ENCODE measurements at places on chromosomes 13 and 19. TPM values are rescaled to one million over a fixed set of nuclear protein-coding genes. Genes with fewer than 3 reads are reported as not detected.

DNA sequence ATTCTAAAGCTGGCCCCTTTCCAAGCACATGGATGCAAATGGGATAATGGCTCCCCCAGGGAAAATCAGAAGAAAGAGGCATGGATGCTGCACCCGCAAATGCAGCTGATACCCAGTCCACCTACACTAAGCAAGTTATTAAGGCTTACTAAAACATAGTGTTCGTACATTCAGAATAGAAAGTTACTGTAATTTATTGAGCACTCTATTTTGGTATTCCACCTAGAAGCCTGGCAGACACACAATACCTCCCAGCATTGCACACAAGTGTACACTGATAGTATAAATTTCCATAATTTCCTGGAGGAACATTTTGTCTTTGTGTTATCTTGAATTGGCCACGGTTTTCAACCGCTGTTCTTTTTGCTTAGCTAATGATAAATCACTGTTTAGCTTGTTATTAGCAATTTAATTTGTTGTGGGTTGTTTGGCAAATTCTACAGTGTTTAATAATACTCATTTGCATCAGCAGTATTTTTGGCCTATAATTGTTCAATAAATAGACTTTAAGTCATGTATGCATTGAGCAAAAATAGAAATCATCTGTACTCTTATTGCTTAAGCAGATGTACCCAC lies 94.5 kb upstream of the MRI1 start:
- DNase-seq = no peak

GRCh38 chr19:58059003-58059670 lies at the start of gene ZNF135:
ZNF135 (plus strand) TSS chr19:58059282; CDS start chr19:58060003, 721 bp downstream.
- DNase-seq = peak; percentile 76

DNA sequence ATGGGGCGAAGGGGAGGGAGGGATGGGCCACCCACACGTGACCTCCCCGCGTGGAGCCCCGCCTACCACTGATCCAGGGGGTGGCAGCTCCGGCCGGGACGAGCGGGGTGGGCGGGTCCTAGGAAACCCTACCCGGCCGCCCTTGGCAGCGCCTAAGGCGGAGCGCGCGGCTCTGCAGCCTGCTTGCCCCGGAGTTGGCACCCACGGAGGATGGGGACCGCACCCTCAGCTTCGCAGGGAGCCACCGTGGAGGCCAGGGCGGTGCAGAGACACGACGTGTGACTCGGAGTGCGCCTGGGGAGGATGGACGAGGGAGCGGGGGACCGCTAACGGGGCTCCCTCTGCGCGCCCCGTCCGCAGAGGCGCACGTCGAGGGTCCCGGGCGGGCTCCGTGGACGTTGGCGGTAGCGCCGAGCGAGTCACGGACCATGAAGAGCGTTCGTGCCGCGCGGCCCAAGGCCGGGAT lies at the start of gene RGS9BP:
RGS9BP (plus strand) TSS at position 129 of the 466 bp plus-strand sequence. CDS start 416 bp downstream, outside the sequence.
- DNase-seq = peak; percentile 80

TNNT1 gene
- total RNA-seq = 1.2 TPM

GRCh38 chr19:11234486-11235075 lies 4.8 kb upstream of the ANGPTL8 start:
- DNase-seq = no peak

RAB11B gene
- total RNA-seq = 53.7 TPM

GRCh38 chr13:30339738-30340330 lies 32.5 kb upstream of the KATNAL1 start:
- no peak for DNase-seq

GRCh38 chr19:19278315-19278714 lies 5.2 kb upstream of the TM6SF2 start:
- no peak for DNase-seq

DHX34 gene
- 11.9 TPM for total RNA-seq

DNA sequence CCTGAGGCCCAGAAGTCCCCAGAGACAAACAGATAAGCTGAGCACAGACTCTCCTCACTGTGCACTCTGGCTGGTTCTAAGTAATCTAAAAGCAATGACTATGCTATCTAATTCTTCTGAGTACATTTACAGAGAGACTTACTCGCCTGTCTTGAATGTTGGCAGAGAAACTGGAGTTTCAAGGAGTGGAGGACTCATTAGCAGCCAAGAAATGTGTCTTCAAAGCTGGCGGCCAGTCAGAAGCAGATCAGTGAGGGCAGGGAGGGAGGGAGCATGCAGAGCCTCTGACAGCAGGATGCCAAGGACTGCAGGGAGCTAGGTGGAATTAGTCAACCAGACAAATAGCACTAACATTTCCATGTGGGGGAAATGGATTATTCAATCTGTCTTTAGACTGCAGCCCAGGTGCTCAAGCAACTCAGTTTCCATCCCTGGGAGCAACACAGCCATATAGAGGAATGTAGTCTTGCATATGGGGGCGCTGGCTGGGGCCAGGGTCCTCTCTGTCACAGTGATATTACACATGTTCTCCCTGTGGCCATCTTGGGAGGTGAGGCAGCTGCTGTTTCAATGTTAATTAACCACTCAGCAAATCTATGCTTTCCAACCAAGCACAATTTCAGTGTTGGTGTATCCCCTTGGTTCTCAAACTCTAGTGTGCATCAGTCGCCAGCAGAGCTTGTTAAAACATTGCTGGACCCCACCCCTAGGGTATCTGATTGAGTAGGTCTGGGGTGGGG lies 97.9 kb downstream of the CCNA1 start:
- DNase-seq = no peak

ATP8B3 gene
- 4.1 TPM for total RNA-seq

- no peak for DNase-seq
Measured at GRCh38 chr13:41059456-41060081, 1.7 kb upstream of the WBP4 start.

GRCh38 chr19:35936738-35937268 lies 629 bp downstream of the LRFN3 start:
- DNase-seq = no peak

SIGLEC12 gene
- 0.63 TPM for total RNA-seq

GRCh38 chr19:5914946-5915781 lies 1.1 kb downstream of the CAPS start:
- no peak for DNase-seq

- no peak for DNase-seq
Measured at GRCh38 chr13:49711218-49711863, 20.1 kb upstream of the EBPL start.

GRCh38 chr13:40996426-40997092 lies 22.6 kb downstream of the ELF1 start:
- DNase-seq = no peak

GRCh38 chr13:49610176-49610575 lies 18.1 kb upstream of the ARL11 start:
- no peak for DNase-seq

GRCh38 chr19:5147074-5147977 lies 178.4 kb downstream of the KDM4B start:
- DNase-seq = no peak

S1PR2 gene
- 6.6 TPM for total RNA-seq

DNA sequence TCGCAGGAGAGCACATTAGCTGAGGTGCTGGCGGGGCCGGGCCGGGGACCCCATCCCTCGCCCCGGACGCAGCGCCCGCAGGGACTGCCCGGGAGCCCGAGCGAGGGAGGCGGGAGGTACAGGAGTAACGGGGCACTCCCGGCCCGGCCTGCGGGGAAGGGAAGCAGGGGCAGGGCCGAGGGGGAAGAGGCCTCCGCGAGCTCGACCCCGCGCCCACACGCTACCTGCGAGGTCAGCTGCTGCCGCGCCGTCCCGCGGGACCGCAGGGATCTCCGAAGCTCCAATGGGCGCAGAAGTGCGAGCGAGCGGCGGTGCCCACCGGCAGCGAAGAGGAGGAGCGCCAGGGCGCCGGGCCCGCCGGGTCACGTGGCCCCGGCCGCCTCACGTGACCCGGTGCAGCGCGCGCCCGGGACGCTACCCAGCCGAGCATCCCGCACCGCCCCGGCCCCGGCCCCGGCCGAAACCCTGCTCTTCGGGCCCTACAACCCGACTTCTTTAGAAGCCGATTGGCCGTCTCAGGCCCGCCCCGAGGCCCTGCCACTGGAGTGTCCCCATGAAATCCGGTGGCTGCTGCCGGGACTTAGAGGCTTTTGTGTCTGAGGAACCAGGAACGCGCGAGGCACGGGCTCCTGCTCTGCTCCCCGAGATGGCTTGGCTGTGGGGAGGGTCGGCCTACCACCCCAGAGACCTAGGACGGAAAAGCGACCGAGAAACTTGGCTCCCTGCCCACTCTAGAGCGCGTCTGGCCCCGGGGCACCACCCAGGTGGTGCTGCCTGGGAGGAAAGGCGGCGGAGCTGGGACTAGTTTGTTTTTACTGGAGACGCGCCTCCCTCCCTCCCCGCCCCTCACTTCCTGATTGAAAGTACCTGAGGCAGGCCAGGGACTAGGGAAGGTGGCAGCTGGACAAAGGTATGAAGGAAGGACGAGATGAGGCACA lies at the start of gene RCBTB1:
RCBTB1 (minus strand) TSS at position 339 of the 938 bp plus-strand sequence. CDS start 18,279 bp downstream, outside the sequence.
- peak; percentile 73 for DNase-seq

LIM2 gene
- not detected for total RNA-seq

CBY2 gene
- total RNA-seq = not detected

DNA sequence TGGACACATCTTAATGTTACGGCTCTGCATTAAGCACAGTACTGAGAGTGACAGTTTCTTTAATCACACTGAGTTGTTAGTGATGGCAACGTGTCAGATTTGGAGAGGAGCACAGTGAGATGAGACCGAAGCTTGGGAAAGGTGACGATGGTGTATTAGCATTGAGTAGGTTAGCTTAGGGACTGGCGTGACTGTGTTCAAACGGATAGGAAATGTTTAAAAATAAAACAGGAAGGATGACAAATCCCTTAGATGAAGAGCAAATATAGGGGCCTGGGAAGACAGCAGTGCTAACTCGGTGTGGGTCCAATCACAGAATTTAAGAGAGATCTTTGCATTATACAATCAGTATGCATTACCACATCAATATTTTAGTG lies 384.3 kb downstream of the HS6ST3 start:
- no peak for DNase-seq

PPM1N gene
- 1.6 TPM for total RNA-seq

GRCh38 chr19:51824281-51825005 lies 29.5 kb downstream of the FPR3 start:
- no peak for DNase-seq

GRCh38 chr19:18300930-18301717 lies 19.7 kb upstream of the JUND start:
- peak; percentile 94 for DNase-seq

LGALS14 gene
- not detected for total RNA-seq

DNA sequence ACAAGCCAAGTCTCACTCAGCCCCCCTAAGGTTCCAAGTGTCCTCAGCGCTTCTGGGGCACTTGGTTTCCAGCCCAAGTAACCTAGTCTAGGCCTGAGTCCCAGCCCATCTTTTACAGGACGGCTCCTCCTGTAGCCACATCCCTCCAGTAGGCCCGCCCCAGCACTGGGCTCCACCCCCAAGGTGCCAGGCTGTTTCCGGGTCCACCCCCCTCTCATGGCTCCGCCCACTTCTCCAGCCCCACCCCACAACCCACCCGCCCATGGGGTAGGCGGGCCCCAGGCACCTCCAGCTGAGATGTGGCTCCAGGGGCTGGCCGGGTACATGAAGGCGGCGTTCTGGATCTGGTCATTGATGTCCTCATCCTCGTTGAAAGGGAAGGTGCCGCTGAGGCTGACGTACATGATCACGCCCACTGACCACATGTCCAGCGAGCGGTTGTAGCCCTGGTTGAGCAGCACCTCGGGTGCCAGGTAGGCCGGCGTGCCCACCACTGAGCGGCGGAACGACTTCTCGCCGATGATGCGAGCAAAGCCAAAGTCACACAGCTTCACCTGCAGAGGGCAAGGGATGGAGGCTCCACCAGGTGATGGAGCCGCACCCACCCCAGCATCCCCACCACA lies 17.2 kb upstream of the DACT3 start:
- no peak for DNase-seq

All from right lobe of liver (tissue), 6 donors.